ENCODE measurements at places on chromosomes 3 and 15.

DNA sequence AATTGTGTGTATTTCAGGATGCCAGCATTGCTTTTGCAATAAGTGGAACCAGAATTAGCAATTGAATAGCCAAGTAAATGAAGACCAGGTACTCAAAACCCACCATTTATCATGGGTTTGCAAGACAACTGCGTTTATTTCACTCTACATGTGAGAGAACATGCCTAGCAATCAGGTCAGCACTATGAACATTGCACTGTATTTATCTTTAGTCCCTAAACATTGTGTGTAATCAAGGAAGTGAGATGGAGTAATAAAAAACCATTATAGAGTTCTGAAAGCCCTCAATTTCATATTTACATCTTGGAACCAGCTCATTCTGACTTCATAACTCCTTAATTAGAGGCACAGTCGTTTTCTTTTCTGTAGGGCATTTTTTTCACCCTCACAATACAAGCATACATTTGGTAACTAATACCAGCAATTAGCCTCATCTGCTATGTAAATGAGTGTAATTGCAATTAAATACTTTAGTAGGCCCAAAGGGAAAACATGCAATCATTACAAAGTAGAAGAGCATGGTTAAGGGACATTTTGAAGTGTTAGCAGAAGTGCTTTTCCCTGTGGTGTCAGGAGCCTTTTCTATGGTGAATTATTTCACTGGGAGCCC, 153.1 kb upstream of the DPH6 start:
- DNase-seq, result no peak

DNA sequence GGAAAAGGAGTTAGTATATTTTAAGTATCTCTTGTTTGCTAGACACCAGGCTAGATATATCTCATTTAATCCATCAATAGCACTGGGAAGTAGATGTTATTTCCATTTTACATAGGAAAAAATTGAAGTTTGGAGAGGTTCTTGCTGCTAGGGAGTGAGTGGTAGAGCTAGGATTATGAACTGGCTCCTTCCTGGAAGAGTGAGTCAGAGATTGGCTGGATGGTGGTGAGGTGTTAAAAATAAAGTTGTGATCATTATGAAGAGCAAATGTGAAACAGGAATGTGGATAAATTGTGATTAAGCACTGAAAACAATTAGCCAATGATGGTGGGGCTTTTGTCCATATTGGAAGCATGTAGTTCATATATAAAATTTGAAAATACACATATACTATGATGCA, 234.2 kb downstream of the WNT5A start:
- no peak for DNase-seq

DNA sequence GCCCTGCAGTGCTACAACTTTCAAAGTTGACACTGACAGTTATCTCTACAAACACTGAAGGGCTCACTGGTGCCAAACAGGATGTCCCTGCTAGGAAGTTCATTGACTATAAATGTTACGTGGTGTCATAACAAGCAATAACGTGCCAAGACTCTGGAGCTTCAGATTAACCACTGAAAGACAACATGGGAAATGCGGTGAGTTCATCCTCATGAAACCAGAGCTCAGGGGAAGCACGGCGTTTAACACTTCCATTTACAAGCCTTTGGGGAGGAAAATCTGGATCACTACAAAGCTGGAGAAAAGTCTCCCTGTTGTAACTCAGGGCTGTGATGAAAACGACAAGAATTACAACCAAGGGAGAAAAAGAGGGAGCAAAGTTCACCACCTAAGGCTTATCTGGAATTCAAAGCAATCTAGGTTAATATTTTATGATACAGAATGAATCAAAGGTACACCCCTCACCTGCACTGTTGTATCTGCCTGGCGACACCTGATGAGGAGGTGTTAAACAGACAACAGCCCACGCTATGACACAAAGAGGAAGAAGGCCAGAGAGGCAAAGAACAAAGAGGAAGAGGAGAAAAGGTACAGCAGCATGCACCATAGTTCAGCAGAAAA, 27.0 kb downstream of the SHQ1 start:
- DNase-seq, result no peak

GRCh38 chr15:66078196-66078928, 175.2 kb downstream of the MEGF11 start:
- peak; percentile 9 for DNase-seq

- no peak for DNase-seq
These were observed 4.0 kb downstream of the IMP3 start for GRCh38 chr15:75636026-75636425.

DNA sequence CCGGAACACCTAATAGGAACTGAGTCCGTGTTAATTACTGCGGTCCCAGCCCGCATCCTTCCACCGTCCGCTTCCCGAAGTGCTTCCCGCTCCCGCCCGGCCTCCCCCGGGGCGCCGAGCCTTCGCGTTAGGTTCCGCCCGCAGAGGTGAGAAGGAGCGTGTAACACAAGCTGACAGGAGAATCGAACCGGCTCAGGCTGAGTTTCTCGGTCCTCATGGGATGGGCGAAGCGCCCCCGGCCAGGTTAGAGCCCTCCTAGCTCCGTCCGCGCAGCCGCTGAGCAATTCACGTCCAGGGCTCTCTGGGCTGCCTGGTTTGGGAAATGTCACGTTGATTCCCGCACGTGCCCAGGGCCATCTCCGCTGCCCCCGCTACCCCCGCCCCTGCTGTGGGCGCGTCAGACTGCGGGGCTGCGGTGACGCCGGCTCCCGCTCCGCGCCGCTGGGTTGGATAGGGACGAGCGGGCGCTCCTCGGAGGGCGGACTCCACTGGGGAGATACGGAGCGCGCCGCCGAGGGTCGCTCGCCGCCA, 954 bp downstream of the CLDN11 start:
- DNase-seq, result no peak

DNA sequence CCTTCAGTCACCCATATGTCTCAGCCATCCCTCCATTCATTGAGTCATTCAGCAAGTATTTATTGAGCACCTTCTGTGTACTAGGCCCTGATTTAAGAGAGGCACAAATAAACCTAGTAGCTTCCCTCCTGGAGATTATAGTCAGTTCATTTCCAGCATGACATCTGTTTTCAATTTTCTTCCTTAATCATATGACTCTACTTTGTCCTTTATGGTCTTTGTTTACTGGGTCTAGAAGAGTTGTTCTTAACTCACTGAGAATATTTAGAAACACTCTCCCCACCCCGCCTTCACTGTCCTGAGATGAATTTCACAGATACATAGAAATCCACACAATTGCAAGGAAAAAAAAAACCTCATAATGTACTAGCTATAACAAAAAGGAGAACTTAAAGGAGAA, 44.8 kb upstream of the ADAMTS9 start:
- DNase-seq, result no peak

DNA sequence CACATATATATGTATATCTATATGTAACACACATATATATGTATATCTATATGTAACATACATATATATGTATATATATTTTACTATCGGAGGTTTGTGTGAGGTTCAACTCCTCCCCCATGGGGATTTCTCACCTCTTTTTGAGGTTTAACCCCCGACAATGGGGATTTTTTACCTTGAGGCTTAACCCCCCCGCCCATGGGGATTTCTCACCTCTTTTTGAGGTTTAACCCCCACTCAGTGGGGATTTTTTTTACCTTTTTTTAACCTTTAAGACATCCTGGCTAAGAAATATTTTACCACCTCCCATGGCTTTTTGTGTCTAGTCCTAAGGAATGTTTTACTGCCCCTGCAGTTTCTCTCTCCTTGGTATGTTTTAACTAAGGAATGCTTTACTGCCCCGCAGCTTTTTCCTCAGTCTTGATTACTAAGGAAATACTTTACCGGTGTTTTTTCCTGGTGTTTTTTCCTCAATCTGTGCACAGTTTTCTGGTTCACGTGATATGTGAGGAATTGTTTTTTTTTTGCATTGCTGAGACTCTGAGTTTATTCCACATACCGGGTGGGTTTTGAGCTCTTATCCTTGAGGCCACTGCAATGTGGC, 185.2 kb downstream of the KLF13 start:
- DNase-seq, result no peak

DNA sequence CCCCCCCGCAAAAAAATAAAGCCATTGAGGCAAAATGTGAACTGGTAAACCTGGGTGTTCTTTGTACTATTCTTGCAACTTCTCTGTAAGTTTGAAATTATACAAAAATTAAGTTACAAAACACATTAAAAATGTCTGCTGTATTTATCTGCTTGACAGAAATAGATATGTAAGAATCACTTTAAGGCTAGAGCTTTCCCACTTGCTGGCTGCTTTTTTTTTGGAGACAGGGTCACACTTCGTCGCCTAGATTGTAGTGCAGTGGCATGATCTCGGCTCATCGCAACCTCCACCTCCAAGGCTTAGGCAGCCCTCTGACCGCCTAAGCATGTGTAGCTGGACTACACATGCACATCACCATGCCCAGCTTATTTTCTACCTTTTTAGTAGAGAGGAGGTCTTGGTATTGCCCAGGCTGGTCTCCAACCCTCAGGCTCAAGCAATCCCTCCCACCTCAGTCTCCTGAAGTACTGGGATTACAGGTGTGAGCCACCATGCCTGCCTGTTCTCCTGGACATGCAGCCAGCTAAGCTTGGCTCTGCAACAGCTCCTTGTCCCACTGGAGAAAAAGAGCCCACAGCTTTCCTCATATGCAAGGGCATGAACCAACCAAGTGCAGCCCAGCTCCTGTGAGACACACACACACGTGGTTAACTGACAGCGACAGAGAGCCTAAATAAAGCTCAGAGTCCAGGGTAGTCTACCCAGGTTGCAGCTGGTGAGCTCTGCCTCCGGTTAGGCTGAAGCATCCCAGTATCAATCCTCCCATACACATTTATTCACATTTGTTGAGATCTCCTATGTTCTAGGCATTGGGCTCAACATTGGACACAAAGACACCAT, 4.5 kb downstream of the RPS17 start:
- no peak for DNase-seq

DNA sequence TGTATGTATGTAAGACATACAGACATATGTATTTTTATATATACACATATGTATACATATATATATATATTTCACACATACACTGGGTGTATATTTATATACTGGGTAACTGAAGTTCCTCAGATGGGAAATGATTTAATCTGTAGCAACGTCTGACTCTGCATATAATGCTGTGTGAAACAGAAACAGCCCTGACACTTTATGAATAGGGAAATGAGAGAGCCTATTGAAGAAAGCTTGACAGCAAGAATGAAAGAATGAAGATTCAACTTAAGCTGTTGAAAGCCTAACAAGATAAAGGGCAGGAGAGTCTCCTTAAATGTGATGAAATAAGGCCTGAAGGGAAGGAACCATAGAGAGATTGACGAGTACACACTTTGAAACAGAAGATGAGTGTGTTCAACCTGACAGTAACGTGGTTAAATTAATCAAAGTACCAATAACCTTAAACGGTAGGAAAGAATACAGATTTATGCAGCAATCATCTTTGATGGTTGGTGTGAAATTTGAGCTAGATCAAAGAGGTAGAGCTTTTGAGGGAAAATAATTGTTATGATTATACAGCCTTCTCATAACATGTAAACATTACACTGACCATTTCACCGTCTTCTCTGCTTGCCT, 169.9 kb downstream of the MECOM start:
- no peak for DNase-seq

- DNase-seq, result no peak
These were observed 40.3 kb downstream of the ZBTB38 start for GRCh38 chr3:141408596-141408995.

DNA sequence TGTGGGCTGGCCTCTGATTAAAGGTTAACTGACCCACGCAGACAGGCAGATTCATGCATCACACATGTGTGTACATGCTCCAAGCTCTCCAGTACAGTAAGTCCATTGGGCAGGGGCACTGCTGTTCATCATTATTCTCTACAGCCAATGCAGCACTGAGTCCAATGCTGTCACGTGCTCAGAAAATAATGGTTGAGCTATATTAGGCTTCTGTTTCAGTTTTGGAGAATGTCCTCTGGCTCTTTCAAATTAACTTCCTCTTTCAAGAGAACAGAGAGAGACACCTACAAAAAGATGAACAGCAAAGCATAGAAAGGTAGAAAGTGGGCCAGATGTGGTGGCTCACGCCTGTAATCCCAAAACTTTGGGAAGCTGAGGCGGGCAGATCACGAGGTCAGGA, 202.6 kb downstream of the MEX3B start:
- DNase-seq, result no peak

- DNase-seq, result no peak
These were observed 14.2 kb downstream of the FSTL1 start for GRCh38 chr3:120436523-120437050.

All from cortex of kidney (tissue), 1 donor.